ENCODE measurements at places on chromosomes 3 and 15.
A peak's percentile ranks its signal among the peaks of the same experiment; 100 is the strongest.

DNA sequence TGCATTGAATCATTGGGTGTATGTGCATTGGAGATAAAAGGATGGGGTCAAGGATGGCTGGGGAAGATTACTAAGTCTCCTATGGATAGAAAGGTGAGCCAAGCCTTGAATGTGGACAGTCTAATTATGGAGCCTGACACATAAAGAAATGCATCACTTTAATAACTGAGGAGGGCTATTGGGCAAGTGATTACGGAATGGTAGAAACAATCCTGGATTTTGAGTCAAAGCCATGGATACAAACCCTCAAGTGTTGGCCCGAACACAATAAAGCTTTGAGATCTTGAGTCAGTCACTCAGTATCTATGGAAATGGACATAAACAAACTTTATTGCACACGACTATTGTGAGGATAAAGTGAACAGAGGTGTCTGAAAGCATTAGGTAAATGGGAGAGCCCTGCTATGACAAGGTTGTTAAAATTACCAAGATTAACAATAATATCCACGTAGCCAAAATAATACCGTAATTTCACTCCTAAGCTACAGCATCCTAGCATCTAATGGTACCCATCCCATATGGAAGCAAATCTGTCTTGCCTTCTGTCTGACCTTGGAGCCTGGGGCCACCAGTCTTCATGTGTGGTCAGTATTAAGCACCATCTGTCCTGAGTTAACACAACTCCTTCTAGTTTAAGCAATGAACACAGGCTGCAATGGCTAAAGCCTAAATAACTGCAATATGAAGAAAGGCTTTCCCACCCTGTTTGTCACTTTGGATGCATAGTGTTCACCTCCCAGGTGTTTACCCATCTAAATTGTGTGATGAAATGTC lies 136.9 kb upstream of the PRICKLE2 start:
- DNase-seq, result no peak

DNA sequence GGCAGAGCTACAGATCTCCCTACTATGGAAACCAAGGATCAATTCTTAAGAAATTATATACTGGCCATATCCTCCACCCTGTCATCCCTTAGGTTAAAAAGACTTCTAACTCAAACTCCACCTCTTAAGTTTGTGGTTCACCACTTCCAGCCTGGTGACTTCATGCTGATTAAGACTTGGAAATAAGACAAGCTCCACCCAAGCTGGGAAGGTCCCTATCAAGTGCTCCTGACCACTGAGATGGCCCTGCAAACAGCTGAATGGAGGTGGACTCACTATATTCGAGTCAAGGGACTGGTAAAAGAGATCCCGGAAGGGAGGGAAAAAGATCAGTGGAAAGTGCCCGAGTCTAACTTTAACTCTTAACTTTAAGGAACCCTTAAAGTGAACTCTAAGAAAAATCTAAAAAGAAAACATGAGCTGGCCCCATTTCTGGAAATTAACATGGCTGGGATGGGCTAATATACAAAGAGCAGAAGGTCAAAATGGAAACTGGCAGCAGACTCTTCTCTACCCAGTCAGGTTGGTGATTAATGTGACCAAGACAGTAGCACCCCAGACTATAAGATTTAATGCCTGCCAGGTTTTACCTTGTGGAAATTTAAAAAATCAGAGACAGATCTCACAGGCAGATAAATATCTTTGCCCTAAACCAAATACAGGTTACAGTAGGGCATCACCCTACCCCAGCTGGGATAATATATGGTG lies 43.9 kb downstream of the PPCDC start:
- peak; percentile 66 for DNase-seq

DNA sequence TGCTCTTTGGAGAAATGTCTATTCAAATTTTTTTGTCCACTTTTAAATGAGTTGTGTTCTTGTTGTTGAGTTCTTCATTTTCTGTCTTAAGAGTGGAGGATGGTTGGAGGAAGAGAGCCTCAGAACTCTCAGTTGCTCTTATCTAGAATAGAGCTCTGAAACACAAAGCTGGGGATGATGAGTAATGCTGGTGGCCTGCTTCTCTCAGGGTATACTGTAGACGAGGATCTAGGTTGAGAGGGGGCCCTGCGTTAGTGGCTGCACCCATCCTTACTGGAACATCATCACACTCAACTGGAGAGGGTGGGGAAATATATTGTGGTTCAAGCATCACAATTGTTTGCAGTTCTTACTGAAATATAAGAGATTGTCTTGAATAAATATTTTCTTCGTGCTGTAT lies 1.8 kb downstream of the SPTSSB start:
- no peak for DNase-seq

DNA sequence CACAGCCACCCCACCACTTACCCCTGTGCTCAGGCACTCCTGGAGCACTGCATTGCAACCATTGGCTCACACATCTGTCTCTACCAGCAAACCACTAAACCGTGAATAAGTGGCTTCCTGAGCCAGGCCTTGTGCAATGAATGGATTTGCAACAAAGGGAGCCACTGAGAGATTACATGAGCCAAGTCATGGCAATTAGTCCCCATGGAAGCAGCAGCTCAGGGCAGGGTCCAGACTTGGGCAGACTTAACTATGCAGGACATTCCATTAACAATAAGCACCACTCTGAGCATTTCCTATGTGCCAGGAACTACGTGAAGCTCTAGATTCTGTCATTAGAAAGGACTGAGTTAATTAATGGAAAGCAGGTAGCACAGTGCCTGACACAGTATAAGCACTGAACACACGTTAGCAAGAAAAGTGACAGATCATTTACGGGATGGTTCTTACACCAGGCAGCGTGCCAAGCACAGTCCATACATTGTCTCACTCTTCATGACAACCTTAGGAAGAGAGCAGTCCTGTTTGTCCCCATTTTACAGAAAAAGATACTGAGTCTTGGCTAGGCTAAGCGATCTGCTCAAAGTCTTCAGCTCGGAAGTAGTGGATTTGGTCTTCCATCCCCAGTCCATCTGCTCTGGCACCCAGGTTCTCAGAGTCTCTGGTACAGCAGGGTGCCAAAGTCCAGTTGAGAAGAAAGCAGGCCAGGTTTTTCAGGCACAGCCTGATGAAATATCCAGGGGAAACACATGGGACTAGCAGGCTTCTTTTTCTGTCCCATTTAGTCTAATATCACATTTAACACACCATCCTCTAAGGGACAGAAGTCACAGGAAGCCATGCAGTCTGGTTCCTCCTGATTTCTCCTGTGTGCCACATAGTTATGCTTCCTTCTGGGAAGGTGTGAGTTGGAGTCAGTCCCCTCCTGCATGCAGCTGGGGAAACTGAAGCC lies 44.1 kb downstream of the LIPC start:
- DNase-seq, result no peak

DNA sequence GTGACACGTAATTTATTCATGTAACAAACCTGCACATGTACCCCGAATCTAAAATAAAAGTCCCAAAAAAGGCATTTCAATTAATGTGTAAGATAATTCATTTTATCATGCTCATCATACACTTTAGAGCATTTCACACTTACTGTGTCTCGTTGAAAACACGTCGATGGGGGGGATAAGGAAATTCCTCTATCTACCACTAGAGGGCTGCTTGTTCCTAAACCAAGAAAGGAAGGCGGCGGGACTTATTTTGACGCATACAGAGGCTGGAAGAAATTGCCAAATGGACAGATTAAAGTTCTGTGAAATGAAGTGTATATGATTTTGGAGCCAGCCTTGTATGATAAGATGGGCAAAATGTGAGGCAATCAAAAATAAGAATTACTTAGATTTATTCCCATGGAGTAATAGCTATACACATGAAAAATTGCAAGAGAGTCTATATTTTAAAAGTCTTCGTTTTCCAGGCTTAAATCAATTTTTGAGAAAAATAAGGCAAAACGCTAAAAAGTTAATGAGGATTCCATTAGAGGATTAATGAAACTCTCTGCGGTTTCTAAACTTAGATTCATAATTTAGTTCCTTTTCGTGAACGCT lies 346.8 kb downstream of the CNTN3 start:
- DNase-seq, result peak; percentile 2

GRCh38 chr3:146067048-146067447 lies 93.9 kb downstream of the PLOD2 start:
- DNase-seq, result no peak

GRCh38 chr3:10006762-10007090 lies 19.5 kb upstream of the FANCD2 start:
- no peak for DNase-seq

Data from activated naive CD4-positive, alpha-beta T cell treated with anti-CD3 and anti-CD28 coated beads, Interleukin-2, amount 50 U/mL, for 72 hours (primary cell).